NCI-H345 (cell line): ENCODE measurements at places on chromosomes 13 and 19.

DNA sequence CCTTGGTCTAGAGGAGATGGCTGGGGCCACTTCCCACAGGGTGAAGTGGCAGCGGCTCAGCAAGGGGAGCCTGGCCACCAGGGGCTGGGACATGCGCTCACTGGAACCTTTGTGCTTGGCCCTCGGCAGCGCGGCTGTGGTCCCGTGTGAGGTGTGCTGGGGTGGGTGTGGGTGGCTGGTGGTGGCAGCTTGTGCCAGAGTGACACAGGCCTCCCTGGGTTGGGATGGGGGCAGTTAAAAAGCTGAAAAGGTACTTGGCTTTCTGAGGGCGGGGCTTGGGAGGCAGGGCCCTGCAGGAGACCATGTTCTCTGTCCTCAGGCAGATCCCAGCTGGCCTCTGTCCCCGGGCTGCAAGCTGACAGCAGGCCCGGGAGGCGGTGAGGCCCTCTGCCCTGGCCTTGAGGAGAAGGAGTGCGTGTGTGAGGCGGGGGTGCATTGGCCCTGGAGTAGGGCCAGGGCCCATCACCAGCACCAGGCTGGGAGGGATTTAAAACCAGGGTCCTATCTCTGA is 17.3 kb downstream of the MPND start:
- no peak for DNase-seq

DNA sequence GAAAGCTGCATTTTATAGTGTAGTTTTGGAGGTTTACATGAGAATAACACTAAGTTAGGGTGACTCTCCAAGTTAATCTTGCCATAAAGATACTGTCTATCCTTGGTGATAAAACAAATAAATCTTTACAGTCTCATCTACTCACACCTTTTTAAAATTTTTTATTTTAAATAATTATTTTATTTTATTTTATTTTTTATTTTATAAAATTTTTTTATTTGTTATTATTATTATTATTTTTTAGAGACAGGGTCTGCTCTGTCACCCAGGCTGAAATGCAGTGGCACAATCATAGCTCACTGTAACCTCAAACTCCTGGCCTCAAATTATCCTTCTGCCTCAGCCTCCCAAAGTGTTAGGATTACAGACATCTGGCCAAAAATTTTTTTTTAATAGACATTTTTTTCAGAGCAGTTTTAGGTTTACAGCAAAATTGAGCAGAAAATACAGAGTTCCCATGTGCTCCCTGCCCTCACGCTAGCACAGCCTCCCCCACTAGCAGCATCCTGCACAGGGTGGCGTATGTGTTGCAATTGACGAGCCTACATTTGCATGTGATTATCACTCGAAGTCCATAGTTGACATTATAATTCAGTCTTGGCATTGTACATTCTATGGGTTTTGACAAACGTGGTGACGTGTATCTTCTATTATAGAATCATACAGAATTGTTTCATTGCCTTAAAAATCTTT is 41.0 kb downstream of the RASL11A start:
- DNase-seq = no peak

- DNase-seq = no peak
Measured at GRCh38 chr19:7519361-7520130, 2.9 kb upstream of the MCOLN1 start.

- no peak for DNase-seq
Measured at GRCh38 chr13:92994056-92994455, 232.6 kb upstream of the GPC6 start.

DNA sequence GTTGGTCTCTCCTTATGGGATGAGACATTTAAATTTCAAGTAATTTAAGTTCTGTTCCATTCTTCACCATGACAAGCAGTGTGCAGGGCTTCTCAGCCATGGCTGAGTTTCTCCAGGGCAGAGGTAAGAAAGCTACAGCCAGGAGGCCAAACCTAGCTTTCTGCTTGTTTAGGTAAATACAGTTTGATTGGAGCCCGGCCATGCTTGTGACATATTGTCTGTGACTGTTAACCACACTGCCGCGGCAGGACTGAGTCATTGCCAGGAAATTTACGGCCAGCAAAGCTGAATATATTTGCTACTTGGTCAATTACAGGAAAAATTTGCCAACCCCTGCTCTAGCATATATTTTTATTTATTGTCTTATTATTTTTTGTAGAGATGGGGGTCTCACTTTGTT is 10.7 kb downstream of the NLRP8 start:
- DNase-seq = no peak

DNA sequence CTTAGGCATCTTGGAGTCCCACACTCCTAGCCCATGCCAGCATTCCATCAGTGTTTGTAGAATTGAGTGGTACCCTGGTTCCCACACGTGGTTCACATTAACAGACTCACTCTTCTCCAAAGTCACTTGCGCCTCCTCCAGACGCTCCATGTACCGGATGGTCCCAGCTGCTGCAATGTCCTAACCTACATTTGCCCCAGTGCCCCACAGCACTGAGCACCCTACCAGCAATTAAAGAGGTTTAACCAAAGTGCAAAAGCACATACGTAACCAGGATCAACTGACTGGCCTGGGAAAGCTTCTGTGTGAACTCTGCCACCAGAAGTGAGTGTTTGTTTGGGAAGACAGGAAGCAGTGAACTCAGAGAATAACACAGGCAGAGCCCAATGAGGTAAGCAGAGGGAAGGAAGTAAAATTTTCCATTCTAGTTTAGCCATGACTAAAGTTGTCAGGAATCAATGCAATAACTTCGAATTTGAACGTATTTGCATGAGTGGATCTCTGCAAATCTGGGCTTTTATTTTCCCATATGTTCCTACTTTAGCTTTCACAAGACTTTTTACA is 7.3 kb upstream of the MEDAG start:
- no peak for DNase-seq

- no peak for DNase-seq
Measured at GRCh38 chr13:98785405-98785804, 32.9 kb upstream of the SLC15A1 start.

DNA sequence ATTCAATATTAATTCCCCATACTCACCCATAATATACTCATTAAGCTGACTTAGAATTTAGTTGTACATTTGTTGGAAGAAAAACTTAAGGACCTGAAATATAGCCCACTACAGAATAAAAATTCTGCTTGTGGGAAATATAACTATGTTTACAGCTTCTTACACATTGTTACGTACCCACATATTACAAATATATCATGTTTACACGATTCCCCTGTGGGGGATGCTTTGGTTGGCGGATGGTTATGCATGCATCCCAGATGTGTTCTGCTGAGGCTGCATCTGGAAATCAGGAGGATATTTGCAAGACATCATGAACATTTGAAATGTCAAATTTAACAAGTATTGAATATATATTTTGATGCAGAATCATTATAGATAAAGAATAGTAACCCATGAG is 79.5 kb upstream of the KL start:
- no peak for DNase-seq
